ENCODE measurements at places on chromosomes 11 and 22.

- no peak for DNase-seq
These were observed 83.0 kb downstream of the AASDHPPT start for GRCh38 chr11:106160494-106160893.

GRCh38 chr22:34068001-34068400 is 147.7 kb upstream of the LARGE1 start:
- DNase-seq = peak; percentile 58

DNA sequence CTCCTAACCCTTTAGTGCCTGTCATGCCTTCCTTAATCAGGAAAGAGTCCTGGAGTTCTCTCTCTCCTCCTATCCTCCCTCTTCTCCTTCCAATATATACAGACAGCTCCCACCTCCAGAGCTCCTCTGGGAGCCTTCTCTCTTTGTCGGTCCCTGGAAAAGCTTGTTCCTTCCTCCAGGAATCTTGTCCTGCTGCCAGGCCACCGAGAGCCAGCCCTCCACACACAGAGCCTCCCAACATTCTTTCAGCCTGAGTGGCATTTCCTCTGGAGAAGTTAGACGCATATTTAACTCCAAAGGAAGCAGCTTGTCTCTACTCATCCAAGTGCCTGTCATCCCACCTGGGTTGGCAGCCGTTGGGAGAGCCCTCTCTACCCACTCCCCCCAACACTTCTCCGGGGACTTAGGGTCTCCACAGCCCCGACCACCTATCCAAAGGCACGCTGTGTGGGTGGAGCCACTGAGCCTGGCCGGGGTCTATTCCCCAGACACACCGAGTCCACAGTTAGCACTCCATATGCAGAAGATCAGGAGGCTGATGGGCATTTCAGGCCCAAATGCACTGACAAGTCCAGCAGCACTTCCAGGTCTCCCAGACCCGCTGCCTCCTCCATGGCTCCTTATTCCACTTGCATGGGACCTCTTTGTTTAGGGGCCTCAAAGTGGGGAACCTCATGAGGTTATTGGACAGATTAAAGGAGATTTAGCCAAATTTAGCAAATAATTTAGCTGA is 31.1 kb downstream of the DKK3 start:
- no peak for DNase-seq

DNA sequence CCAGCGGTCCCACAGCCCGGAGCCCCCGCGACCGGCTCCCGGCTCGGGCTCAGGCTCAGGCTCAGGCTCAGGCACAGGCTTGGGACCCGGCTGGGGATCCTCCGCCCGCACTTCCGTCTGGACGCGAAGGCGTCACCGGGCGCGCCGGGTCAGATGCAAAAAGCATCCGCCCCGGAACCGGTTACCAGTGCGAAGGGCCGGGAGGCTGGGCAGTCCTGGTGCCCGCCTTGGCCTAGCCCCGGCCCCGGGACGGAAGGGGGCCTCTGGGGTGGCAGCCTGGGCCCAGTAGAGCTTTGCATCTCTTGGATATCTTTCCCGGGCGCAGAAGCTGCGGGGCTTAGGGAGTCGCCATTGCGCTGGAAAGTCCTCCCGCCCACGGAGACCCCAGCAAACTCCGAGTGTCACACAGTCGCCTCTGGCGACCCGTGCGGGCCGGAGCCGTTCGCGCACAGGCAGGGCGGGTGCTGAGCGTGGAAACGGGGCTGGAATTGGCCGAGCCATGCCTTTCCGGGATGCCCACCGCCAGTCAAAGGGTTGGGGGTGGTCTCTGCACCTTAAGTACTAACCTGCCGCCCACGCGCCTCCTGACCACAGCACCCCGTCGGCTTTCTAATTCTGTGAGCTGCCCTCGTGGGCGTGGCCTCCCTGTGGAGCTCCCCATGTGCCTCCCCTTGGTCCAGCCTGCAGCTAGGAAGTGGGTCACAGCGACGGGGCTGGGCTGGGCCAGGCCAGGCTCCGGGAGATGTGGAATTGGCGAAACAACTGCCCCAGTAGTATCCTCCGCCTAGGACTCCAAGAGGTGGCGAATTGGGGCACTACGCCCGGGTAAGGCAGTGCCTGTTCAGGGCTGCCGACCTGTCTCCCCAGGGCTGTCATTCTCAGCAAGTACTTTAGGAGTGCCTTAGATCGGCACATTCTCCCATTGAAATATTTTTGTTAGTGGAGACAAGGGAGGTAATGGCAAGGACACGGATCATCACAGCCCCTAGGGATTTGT is at the start of gene TMEM9B:
Gene TMEM9B (minus strand): TSS at position 119 of the 997 bp plus-strand sequence. CDS start 129 bp downstream, outside the sequence.
- DNase-seq = peak; percentile 90

GRCh38 chr22:17145021-17145680 is 13.9 kb downstream of the HDHD5 start:
- no peak for DNase-seq

DNA sequence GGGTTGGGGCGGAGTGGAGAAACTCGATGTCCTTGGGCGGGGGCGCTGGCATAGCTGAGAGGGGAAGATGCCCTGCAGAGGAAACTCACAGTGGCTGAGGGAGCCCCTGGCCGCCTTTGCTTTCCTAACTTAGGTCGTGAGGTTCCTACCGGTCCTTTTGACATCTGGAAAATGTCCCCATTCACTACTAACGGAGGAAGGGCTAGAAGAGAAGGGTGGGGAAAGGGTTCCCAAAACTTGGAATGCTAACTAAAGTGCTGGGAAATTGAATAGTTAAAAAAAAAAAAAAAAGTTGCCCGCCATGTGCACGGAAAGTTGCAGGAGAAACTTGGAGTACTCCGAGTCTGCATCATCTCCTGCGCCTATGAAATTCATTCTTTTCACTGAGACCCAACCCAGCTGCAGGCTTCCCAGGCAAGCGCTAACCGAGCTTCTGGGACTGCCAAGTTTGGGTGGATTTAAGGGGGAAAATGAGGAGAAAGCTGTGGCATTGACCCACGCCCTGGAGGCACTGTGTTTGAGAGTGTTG is 796 bp downstream of the TIMP3 start:
- DNase-seq = no peak

DNA sequence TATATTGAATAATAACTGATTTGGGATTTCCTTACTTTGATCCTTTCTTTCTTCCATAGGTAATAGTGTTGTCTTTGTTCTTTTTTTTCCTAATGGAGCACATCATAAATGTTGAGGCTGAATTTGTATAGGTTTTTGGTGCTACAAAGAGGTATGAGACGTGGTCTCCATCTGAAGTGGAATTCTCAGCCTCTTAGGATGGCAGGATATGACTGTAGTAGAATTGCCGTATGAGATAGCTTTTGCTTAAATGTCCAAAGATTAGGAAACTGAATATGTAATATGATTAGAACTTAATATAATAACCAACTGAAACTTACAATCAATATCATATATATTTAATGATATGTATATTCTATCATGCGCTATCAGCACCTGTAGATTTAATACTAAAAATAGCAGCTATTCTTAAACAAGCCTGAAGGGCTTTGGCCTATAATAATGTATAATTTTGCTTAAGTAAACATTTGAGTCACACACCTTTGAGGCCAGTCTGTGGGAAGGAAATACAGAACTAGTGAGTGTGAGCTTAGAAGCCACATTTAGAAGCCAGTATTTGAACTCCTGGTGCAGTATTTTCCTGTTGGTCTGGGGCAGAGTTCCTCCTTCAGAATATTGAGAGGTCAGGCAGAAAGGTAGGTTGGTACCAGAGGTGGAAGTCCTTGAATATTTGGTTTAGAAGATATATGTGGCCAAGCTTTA is 62.6 kb downstream of the SWAP70 start:
- DNase-seq = no peak

- no peak for DNase-seq
These were observed 9.0 kb upstream of the CHRM1 start for GRCh38 chr11:62930157-62930556.

DNA sequence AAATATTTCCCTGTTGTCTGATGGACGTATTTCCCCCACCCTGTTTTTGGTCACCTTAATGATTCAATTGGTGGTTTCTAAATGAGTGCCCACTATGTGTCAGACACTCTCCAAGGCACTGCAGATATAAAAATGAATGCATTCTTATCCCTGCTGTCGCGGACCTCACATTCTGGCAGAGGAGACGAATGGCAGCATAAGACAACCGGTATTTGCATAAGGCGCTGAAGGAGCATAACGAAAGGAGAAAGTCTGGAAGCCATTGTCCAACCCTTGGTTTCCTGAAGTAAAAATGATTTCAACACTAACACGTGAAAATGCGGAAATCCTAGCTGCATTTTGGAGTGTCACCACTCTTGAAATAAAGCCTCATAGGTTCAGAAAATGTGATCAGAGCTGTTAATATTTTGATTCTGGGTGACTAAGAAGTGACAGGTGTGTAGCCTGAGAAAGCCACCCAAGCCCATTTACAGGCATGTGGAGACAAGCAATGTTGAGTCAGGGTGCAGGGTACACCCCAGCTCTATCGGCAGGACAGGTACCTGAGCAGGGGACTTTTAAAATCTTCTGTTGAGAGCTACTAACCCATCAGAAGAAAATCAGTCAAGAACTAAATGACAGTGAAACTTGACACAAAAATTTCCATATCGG is 10.1 kb upstream of the GAB2 start:
- DNase-seq = no peak

DNA sequence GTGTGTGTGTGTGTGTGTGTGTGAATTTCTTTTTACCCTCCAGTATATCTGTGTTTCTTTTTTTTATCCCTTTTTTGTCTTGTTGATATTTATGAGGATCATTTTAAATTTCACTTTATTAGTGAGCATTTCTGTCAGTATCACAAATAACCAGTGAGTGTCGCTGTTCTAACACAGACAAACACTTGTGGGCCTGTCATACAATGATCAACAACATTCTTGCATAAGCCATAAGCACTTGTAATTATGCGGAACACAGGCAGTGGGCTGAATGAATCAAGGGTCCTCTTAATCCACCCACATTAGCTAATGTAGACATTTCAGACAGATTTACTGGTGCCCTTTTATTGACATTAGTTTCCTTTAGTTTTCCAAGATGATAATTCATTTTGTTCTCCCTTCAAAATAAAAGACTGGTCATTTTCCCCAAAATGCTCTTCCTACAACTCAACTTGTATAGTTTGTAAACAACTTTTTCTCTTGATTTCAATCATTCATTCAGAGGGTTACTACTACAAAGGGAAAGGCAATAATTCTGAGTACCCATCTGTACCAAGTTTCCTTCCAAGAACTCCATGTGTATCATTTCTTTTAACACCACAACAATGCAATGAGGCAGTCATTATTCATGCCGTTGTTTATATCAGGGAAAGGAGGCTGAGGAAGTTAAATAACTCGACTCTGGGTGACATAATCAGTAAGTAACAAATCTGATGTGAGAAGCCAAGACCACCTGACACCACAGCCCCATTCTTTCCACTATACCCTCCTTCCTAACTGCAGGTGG is 34.5 kb upstream of the ANO3 start:
- peak; percentile 26 for DNase-seq

GRCh38 chr11:122726028-122726427 is 70.5 kb downstream of the UBASH3B start:
- no peak for DNase-seq

GRCh38 chr11:129625930-129626329 is 189.7 kb upstream of the TMEM45B start:
- DNase-seq = no peak

DNA sequence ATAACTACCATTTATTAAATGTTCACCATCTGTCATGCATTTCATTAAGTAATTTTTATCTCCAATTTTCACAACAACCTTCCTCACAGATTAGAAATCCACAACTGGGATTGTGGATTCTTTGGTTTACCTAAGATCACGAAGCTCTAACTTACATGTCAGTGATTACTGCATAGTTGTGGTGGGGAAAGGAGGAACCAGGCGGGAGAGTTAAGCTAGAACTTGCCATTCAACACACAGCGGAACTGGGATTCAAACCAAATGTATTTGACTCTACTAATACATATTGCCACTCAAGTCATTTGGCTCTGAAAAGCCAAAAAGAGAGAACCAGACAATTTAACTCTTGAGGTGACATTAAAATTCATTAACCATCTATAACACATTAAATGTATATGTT is 10.4 kb upstream of the LAYN start:
- no peak for DNase-seq

- DNase-seq = no peak
These were observed 6.7 kb upstream of the PAX6 start for GRCh38 chr11:31817621-31818424.

GRCh38 chr11:16789063-16789420 is 50.6 kb downstream of the C11orf58 start:
- no peak for DNase-seq

DNA sequence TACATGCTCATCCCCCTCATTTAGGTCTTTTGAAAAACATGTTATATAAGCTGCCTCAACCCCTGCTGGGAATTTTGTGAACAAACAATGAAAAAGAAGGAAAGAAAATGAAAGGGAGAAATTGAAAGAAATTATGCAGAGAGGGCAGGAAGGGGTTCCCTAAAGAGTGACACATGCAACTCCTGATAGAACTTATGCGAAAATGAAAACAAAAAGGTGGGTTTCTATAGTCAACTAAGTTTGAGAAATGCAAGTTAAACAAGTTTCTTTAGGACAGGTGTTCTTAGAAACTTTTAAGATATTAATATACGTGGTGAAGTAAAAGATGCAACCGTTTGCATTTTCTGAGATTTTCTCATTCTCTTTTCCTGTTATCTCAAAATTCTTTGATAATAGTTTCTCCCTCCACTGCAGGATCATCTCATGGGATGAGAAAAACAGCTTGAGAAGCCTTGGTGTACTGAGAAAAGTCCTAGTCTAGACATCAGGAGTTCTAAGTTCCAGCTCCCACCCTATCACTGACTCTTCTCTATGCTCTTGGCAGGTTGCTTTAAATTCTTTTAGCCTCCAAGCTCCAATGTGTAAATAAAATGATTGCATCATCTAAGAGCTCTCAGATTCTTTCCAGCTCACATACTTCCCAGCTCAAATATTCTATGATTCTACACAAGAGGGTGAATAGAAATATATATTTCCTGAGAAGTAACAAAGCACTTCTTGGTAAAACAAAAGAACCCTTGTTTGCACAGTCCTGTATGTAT is 109.2 kb downstream of the FAM76B start:
- DNase-seq = no peak

- DNase-seq = no peak
These were observed 16.9 kb downstream of the CLMP start for GRCh38 chr11:123178186-123178585.

- DNase-seq = no peak
These were observed 31.5 kb downstream of the ZBTB16 start for GRCh38 chr11:114090976-114091375.

DNA sequence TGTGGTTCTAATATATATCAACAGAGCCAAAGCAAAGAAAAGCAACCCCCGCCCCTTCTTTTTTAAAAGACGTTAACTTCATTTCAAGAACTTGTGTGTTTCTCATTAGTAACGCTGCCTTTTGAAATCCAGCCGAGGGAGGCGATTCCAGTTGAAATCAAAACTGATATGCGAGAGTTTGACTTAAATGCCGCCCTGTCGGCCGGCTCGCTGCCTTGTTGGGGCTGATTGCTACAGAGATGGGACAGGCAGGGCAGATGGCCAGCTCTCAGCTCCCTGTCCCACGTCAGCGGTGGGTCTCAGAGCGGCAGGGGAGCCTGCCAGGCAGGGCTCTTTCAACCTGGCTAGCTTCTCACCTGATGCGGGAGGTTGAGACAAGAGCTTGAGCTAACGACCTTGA is 51.9 kb upstream of the ALX4 start:
- no peak for DNase-seq
